AML-193 (cell line): ENCODE measurements at places on chromosomes 11 and 22.

- no peak for DNase-seq
Measured at GRCh38 chr11:68386331-68386978, 74.1 kb downstream of the LRP5 start.

DNA sequence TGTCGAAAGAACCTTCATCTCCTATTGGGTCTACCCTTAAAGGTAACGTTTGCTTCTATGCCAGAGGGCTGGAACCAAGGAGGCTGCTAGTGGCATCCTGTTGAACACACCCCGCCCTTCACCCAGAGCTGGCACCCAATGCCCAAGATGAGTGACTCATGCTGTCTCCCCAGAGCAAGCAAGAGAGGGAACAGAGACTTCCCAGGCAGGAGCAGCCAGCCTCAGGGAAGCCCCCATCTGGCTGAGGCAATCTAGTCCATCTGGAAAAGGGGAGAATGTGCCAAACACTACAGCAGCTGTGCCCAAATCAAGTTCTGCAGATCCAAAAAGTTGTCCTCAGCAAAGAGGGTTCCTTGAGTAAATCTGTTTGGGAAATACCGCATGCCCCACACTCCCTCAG, 91.9 kb upstream of the TP53I11 start:
- no peak for DNase-seq

- no peak for DNase-seq
Measured at GRCh38 chr11:84922212-84922805, 704.8 kb downstream of the DLG2 start.

- no peak for DNase-seq
Measured at GRCh38 chr22:28450109-28450508, 229.5 kb downstream of the TTC28 start.

DNA sequence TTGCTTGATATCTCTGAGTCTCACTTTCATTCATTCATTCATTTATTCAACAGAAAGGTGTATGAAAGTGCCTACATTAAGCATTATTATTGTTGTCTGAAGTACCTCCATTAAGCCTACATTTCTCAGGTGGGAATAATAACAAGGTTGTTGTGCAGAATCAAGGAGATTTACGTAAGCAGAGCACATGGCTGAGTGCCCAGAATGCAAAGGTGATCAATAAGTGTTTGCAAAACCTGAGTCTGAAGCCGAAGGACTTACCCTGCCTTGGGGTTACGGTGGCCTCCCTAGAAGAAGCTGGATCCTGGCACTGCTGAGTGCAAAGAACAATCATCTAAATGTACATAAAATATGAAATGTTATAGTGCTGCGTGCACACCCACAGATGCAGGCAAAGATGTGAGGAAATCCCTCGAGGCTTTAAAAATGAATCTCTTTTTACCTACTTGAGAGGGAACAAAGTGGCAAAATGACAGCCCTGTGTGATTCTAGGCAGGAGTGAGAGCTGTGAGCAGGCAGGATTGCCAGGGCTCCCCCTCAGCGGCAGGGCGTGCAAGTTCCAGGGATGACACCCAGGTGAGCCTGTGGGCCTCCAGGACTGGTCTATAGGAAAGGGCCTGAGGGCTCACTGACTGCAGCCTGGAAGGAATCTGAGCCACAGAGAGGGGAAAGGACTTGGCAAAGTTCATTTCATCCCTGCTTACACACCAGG, 133.1 kb upstream of the TBCEL start:
- DNase-seq: no peak

DNA sequence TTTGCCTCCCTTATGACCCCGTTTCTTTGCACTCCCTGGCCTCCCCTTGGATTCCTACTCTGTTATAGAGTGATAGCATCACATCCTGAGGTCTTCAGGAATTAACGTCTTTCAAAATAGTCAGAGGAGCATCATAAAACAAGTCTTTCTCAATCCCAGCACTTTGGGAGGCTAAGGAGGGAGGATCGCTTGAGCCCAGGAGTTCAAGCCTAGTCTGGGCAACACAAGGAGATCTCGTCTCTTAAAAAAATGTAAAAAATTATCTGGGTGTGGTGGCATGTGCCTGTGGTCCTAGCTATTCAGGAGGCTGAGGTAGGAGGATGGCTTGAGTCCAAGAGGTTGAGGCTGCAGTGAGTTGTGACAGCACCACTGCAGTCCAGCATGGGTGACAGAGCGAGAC, 68.7 kb upstream of the AMPD3 start:
- DNase-seq: no peak
